ENCODE measurements at places on chromosomes 7 and 10.
A peak's percentile ranks its signal among the peaks of the same experiment; 100 is the strongest.

GRCh38 chr7:64611717-64612116 is 48.8 kb upstream of the ZNF680 start:
- no peak for DNase-seq

GRCh38 chr10:51879238-51879637 is 179.8 kb upstream of the CSTF2T start:
- no peak for DNase-seq

DNA sequence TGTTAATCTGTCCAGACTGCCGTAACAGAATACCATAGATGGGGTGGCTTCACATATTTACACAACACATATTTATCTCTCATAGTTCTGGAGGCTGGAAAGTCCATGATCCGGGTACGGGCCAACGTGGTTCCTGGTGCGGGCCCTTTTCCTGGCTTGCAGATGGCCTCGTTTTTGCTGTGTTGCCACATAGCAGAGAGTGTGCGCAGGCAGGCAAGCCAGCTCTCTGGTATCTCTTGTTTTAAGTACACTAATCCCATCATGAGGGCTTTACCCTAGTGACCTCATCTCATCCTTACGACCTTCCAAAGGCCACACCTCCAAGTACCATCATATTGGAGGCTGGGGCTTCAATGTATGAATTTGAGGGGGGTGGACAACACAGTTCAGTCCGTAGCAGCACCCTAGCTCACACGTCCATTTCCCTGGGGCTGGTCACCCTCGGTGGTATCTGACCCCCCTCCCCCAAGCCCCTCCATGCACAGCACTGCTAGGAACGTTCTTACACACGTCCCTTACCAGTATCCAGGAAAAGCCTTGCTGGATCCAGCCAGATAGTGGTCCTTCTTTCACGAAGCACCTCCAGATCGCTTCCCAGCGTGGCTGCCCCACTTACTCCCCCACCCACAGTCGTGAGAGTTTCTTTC is 21.5 kb downstream of the CUX1 start:
- no peak for DNase-seq

GRCh38 chr7:51456-52068 is 140.8 kb upstream of the FAM20C start:
- no peak for DNase-seq

DNA sequence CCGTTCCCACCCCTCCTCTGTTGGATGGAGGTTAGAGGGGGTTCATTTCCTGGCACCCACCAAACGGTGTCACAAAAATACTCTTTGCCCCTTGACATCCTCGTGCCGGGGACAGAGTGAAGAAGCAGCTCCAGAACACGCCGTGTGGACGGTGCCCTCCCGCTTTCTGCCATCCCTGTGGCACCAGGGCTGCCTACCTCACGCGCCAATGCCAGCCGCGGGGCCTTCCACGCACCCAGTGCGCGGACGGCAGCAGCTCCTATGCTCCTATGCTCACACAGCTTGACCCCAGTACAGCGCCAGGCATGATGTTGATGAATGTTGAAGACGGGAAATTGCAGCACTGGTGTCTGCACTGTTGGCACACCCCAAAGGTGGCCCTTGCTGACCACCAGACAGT is 507.2 kb upstream of the FOXK1 start:
- no peak for DNase-seq

- peak; percentile 72 for DNase-seq
These were observed 781 bp upstream of the GRM8 start for GRCh38 chr7:127253281-127254162.

DNA sequence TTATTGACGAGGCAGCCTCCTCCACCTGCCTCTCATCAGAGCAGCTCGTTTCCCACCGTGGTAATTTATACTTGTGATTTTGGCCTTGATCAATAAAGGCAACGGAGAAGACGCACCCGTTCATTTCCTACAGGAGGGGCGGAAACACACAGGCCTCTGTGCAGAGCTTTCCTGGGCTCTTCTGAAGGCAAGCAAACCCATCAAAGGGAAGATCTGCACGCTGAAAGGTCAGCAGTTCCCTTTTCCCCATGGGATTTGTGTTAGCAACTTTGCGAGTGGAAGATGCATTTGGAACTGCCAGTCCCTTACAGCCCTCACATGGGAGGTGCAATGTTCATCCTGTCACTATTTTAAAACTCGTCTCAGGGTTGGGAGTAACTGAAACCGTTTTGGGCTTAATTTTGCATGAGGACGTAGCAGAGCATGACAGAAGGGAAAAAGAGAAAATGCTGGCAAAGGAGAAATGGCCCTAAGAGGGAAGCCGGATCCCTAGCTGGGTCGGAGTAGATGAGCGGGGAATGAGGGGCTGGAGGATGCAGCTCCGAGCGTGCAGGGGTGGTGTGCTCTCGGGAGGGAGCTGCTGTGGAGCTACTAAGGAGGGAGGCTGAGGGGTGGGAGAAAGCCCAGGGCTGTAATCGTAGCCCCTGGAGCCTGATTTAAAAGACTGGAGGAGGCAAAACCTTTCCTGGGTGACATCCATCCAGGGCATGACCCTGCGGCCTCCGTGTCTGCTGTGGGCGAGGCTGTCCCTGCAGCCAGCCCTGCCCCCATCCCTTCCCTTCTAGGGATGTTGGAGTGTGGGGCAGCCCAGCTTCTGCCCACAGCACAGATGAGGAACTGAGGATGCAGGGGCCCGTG is 111.1 kb upstream of the FAM20C start:
- DNase-seq = no peak

- no peak for DNase-seq
These were observed 299.9 kb upstream of the PITRM1 start for GRCh38 chr10:3472287-3473051.

DNA sequence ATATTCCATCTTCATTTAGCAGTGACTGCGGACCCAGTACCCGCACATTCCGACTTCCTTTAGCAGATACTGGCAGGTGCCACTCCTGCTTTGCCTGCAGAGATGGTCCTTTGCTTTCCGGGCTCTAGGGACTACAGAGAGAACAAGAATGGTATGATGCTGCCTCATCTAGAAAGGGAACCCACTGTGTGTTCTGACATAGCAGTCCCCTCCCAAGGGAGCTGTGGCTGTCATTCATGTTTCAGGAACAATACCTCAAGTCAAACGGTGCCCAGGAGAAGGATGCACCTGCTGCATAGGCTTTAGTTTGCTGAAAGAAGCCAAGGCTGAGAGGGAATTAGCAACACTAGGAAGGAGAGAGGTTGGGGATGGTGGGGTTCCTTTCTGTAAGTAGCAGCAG is 15.9 kb upstream of the TMEM72 start:
- no peak for DNase-seq

- DNase-seq = no peak
These were observed 44.5 kb upstream of the MNX1 start for GRCh38 chr7:157054927-157055326.

DNA sequence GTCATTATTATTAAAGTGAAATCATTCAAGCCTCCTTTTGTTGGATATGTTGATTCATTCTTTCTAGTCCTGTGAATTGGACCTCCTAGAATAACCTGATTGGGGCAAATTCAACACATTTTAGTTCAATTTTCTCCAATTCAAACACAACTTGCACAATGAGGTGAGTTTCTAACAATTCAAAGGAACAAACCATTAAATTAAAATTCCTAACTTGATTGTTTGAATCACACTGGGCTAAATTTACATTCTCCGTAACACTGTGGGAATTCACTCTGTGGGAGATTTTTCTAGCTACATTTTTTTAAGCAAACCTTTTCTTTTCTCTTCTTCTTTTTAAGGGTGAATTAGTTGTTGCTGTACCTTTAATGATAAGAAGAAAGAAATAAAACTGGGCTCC is 68.3 kb upstream of the CABCOCO1 start:
- DNase-seq = no peak

- peak; percentile 50 for DNase-seq
These were observed 172.3 kb upstream of the ADO start for GRCh38 chr10:62632071-62632809.

DNA sequence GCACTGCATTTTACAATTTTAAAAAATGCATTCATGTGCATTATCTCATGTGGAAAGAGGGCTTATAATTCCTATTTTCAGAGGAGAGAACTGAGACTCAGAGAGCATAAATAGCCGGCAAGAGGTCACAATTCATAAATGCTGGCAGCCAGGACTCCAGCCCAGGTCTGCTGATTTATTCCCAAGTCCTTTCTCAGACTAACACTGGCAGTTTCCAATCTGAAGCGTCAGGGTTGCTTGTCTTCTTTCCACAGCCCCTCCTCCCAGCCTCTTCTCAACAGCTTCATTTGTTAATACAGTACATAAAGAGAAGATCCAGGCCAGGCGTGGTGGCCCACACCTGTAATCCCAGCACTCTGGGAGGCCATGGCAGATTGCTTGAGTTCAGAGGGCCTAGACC is 108.9 kb downstream of the PARD3 start:
- DNase-seq = no peak

DNA sequence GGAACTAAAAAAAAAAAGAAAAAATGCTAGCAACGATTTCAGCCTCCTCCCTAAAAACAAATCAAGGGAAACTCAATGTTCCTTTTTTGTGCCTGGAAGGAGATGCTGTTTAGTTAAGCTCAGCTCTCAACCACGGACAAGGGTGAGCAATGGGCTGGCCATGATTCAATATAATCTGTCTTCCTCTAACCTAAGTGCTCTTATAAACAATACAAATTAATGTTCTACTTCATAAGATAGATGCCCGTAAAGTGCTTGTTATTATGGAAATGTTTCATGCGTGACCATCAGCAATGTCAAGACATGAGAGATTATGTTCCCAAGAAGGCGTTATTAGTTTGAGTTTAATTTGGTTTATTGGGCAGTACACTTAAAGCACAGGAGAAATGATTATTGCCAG is 320.3 kb downstream of the SFMBT2 start:
- DNase-seq = no peak

- DNase-seq = no peak
These were observed 188.7 kb downstream of the EMX2 start for GRCh38 chr10:117731121-117731791.

GRCh38 chr7:152683297-152683696 is 7.4 kb upstream of the XRCC2 start:
- DNase-seq = no peak

DNA sequence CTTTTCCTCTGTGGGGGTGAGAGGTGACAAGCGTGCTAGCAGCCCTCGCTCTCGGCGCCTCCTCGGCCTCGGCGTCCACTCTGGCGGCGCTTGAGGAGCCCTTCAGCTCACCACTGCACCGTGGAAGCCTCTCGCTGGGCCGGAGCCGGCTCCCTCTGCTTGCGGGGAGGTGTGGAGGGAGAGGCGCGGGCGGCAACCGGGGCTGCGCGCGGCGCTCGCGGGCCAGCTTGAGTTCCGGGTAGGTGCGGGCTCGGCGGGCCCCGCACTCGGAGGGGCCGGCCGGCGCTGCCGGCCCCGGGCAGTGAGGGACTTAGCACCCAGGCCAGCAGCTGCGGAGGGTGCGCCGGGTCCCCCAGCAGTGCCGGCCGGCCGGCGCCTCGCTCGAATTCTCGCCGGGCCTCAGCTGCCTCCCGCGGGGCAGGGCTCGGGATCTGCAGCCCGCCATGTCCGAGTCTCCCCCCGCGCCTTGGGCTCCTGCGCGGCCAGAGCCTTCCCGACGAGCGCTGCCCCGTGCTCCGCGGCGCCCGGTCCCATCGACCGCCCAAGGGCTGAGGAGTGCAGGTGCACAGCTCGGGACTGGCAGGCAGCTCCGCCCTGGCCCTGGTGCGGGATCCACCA is 352.8 kb upstream of the PODXL start:
- no peak for DNase-seq

DNA sequence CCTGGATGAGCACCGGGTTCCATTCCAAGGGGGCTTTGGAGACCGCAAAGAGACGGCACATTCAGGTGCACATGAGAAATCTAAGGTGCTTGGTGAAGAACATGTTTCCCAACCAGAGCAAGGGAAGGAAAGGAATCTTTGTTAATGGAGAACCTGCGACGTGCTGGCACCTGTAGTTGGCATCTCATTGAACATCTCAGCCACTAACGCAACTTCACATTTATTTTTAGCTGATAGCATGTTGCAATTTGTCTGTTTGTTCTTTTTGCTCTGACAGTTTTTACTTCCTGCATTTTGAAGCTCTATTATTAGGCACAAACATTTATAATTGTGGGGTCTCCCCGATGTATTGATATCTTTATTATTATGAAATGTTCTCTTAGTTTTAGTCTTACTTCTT is 316.7 kb downstream of the TCERG1L start:
- DNase-seq = no peak

DNA sequence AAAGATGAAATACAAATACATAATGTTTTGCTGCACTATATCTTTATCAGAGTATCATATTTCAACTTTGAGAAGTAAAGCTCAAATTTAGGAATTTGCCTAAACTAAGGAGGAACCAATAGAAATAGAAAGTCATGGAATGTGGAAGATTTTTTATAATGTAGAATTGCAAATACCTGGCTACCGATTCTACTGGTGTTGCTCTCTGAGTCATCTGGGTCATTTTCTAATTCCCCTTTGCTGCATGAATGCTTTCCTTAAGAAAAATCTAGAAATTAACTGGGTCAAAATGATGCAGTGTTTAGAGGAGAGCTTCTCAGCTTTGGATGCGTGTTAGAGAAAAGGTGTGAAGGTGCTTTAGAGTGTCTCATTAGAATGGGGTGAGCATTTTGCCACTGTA is 568.9 kb upstream of the ANKRD30A start:
- no peak for DNase-seq

DNA sequence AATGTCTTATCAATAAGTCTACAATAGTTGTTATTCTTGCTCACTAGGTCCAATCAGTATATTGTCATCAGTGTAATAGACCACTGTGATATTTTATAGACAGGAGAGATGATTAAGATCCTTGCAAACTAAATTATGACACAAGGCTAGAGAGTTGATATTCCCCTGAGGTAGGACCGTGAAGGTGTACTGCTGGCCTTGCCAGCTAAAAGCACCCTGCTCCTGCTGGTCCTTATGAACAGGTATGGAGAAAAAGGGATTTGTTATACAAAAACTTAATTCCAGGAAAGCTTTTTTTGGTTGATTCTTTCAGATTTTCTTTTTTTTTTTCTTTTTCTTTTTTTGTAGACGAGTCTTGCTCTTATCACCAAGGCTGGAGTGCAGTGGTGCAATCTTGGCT is 16.8 kb upstream of the TMEM213 start:
- no peak for DNase-seq

DNA sequence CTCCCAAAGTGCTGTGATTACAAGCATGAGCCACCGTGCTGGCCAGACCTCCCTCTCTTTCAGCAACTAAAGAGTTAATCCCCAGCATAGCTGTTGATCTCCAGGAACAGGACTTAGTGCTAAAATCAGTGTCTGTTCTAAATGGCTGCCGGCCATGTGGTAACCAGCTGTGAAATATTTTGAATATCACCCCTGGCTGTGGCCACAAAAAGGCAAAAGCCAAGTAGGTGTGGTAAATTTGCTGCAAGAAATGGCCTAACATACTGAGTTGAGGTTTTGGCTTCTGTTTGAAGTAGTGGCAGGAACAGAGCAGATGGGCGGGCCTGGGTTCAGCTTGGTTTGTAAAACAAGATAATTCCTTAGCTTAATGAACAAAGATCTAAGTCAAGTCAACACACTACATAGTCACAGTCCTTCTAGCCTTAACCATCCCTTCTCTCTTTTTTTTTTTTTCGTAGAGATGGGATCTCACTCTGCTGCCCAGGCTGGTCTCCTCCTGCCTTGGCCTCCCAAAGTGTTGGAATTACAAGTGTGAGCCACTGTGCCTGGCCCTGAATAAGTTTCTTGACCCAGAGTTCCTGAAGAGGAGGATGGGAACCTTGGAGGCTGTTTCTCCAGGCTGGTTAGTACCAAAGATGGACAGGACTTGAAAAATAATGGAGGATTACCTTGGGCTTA is 22.7 kb upstream of the AGFG2 start:
- DNase-seq = peak; percentile 23

GRCh38 chr7:81484261-81484660 is 285.6 kb downstream of the HGF start:
- DNase-seq = no peak

GRCh38 chr7:44383566-44383965 is 58.2 kb upstream of the CAMK2B start:
- DNase-seq = no peak

GRCh38 chr10:67088036-67088435 is 162.2 kb downstream of the LRRTM3 start:
- DNase-seq = no peak
